ENCODE measurements at places on chromosomes 1 and 21. TPM values are rescaled to one million over a fixed set of nuclear protein-coding genes. Genes with fewer than 3 reads are reported as not detected.

Gene XCL2
- not detected for total RNA-seq

Gene TOMM20
- 95.8 TPM for total RNA-seq

Gene CFHR4
- total RNA-seq = not detected

Gene GPR37L1
- total RNA-seq = 0.07 TPM

Gene GBP6
- not detected for total RNA-seq

Gene NBPF10
- 0.72 TPM for total RNA-seq

Gene HTR1D
- total RNA-seq = 0.07 TPM

Gene SLC44A5
- 0.27 TPM for total RNA-seq

Gene COQ8A
- 438 TPM for total RNA-seq

DNA sequence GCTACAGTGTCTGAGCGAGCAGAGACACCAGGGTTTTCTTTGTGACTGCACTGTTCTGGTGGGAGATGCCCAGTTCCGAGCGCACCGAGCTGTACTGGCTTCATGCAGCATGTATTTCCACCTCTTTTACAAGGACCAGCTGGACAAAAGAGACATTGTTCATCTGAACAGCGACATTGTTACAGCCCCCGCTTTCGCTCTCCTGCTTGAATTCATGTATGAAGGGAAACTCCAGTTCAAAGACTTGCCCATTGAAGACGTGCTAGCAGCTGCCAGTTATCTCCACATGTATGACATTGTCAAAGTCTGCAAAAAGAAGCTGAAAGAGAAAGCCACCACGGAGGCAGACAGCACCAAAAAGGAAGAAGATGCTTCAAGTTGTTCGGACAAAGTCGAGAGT lies 2.7 kb downstream of the ZBTB18 start:
- no peak for DNase-seq

GRCh38 chr21:36701756-36702621 lies 3.1 kb downstream of the SIM2 start:
- no peak for DNase-seq

GRCh38 chr21:44049182-44049581 lies 37.1 kb downstream of the TRAPPC10 start:
- DNase-seq = no peak

DNA sequence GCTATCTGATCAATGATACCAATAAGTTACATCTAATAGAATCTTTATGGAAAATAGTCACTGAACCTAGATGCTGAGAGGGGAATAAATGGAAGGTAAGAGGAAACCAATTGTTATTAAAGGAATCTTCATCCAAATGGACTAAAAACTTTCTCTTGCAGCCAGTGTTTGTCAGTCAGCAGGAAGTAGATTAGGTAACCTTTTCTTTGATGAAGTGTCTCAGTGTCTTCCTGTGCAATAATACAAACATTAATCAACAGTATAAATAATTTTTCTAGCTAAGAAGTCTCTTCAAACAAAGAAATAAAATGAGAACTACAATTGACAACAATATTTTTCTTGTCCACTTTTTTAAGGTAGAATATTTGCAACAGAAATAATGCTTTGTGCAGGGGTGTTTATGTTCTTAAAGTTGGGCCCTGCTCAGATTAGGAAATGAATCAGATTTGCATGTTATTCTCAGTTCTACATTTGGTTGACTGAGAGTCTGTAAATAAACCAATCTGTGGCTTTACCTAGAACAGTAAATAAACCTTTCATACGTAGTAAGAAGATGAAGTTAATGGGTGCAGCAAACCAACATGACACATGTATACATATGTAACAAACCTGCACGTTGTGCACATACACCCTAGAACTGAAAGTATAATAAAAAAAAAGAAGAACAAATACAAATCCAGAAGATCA lies 391.4 kb downstream of the MRPL39 start:
- no peak for DNase-seq

DNA sequence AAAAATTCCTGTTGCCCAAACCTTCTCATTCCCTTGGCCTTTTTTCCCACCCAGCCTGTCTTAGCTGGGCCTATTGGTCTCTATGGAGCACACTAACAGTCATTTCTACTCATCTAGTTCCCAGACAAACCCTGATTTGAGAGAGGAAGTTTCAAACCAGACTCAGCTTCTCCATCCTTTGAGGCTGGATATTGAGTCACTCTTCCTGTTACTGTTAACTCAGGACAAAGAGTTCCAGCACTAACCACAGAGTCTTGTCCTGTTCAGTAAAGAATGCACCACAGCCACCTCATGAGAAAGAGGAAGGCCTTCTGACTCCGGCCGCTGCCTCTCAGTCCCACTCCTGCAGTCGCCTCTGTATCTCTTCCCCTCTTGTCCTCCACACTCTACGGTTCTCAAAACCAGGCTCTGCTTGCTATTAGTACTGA lies 137.8 kb downstream of the PTPRC start:
- DNase-seq = peak; percentile 43

DNA sequence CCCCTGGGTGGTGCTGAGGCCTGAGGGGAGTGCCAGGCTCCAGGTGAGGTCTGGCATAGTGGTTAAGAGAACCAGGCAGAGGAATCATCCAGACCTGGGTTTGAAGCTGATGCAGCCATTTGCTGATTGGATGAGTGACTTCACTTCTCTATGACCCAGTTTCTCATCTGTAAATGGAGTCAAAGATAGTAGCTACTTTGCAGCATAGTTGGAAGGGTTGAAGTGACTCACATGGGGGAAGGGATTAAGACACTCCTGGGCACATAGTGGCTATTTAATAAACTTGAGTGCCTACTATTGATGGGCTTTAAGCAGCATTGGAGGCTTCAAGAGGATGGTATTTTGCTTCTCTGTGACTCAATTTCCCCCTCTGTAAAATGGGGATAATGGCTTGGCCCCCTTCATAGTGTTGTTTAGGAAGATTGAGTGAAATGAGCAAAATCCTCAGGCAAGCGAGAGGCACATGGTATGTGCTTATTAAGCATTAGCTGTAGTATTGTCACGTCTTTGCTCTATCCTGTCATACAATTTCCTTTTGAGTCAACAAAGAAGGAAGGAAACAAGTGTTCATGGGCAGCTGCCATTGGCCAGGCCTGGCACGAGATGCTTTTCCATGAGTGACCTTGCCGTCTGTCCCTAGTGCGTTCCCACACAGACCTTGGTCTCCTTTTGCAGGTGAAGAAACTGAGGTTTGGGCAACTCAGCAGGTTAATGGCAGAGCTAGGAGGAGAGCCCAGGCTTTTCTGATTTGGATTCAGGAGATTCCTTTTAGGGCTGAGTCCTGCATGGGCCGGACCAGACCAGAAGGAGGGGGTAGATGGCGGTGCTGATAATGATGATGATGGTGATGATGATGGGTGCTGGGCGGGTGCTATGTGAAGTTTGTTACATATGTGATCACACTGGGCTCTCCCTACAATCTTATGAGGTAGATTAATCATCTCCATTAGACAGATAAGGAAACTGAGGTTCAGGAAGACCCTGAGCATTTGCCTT lies 131.1 kb upstream of the WNT4 start:
- DNase-seq = no peak

- no peak for DNase-seq
Measured at GRCh38 chr1:196584696-196585095, 23.5 kb downstream of the KCNT2 start.

DNA sequence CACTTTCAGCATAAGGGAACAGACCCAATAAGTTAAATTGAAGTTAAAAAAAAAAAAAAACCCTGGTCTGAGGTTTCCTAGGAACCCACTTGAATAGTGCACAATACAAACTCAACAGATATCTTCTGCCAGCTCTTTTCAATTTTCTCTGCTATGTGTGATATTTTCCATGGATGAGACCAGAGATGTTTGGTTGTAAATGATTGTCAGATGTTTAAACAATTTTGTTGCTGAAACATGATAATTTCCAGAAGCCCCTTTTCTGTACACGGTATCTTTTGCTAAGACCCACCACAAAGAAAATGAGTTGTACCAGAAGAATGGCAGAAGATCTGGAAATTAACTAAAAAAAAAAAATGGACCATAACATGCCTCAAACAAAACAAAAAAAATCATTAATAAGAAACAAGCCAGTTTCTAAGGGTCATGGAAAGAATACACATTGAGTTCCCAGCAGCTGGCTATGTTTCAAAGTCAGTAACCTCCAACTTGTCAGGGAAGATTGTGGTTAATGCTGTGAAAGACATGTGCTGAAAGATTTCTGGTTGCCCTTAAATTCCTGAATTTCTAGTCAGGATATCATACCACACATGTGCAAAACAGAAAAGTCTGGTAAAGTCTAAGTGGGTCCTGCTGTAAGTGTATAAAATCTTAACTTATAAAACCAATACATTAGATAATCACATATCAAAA lies 35.6 kb upstream of the MGST3 start:
- DNase-seq = no peak

DNA sequence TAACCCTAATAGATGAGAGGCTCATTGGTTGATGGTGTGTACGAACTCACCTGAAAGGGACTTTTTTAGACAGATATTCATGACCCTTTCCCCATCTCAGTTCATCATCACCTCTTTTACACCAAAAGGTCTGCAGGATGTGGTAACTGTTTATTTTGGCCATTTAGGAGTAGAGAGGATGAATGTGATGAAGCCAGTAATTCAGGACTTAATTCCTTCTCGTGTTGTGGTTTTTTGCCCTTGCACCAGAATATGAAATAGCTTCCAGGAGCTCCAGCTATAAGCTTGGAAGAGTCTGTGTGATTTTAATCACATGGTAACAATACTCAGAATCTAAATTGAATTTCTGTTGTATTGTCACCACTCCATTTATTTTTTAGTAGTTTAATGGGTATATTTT lies 189.4 kb upstream of the KCTD3 start:
- DNase-seq = no peak

- DNase-seq = no peak
Measured at GRCh38 chr1:59560807-59561450, 253.8 kb upstream of the HOOK1 start.

GRCh38 chr1:86507935-86508582 lies 38.8 kb upstream of the CLCA4 start:
- DNase-seq = no peak

DNA sequence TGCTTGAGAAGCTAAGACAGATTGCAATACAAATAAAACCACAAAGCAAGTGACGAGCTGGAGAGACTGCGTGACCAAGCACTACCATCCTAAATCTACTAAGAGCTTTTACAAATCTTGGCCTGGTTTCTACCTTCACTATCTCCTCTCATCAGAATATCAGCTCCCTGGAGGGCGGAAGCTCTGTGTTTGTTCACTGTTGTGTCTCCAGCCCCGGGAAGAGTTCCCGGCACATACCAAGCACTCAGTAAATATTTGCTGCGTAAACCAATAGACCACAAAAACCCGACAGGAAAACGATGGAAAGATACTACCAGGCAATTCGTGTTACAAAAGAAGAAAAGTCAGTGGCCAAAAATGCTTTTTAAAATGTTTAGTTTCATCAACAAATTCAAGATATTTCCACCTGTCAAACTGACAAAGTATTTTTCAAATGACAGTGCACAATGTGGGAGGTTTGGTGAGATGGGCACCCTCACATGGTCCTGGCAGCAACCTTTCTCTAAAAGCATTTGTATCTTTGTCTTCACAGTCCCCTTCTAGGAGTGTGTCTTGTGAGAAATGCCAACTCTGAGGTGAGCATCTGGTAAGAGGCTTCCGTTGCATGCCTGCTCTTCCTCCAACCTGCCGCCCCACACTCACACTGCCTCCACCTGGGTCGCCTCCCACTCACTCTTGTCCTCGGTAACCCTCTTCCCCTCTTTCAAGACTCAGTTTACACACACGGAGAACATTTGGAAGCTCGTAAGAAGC lies 34.7 kb downstream of the SLC1A7 start:
- DNase-seq = no peak

DNA sequence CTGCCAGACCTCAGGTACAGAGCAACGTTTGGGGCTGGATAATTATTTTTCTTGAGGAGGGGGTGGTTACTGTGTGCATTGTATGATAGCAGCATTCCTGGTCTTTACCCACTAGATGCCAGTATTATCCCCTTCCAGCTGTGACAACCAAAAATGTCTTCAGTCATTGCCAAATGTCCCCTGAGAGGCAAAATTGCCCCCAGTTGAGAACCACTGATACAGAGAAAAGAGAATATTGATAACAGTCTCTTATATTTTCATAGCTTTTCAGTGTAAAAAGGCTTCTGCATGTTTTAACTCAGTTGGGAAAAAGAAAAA lies 51.8 kb upstream of the SYT14 start:
- DNase-seq = no peak

DNA sequence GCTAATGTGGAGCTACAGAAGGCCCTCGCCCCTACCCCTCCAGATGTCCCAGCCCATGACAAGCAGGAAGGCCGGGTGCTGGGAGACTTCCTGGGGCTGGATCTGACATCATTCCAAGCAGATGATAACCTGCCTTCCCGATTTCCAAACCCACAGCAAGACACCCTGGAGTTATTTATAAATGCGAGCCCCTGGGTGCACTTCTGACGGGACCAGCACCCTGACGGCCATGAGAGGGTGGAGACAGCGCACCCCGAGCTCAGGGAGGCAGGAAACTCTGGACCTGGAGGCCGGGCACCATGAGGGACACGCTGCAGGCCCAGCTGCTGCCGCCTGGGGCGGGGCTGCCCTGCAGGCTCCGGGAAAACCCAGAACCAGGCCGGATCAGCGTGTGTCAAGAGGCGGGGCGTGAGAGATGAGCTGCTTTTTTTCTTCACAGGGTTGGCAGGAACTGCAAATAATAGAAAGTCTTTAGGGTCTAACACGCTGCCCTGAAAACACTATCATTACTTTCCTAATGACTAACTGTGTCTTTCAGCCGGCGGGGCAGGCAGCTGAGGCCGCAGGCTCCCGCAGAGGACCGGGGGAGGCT lies 2.5 kb upstream of the PCBP3 start:
- no peak for DNase-seq

DNA sequence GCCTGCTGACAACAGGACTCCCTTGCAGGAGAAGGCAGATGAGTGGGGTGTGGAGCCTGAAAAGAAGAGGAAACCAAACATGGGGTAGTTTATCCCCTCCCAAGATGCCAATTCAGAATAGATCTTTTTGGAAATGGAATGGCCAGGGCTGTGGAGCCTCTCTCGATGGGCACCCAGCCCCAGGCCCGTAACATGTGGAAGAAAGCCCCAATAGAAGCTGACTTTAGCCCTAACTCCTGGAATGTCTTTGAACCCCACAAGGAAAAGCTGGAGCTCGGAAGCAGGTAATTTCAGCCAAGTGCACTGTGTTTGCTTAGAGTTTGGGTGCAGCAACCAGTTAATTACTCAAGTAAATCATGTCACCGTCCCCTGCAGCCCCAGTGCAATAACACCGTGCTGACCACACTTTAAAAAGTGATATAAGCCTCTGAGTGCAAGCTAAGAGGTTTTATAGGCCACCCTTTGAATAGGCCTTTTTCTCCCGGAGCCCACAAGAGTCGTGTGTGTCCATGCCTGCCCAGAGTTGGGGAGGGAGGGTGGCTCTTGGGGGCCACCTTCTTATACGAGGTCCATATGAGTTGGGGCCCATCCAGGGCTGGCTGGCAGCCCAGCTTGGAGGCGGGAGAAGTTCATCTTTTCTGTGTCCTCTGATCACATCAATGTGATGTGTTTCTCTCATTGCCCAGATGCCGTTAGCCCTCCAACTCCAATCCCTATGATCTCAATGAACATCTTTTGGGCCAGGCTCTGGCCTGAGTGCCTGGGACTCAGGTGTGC lies 153.2 kb downstream of the TRABD2B start:
- no peak for DNase-seq

- DNase-seq = no peak
Measured at GRCh38 chr1:157739229-157739901, 37.6 kb downstream of the FCRL2 start.

Measured in left ventricle myocardium superior (tissue), 1 donor.